ENCODE measurements at places on chromosomes 6 and 20.

- peak; percentile 25 for DNase-seq
These were observed 17.5 kb downstream of the MPC1 start for GRCh38 chr6:166365221-166365620.

DNA sequence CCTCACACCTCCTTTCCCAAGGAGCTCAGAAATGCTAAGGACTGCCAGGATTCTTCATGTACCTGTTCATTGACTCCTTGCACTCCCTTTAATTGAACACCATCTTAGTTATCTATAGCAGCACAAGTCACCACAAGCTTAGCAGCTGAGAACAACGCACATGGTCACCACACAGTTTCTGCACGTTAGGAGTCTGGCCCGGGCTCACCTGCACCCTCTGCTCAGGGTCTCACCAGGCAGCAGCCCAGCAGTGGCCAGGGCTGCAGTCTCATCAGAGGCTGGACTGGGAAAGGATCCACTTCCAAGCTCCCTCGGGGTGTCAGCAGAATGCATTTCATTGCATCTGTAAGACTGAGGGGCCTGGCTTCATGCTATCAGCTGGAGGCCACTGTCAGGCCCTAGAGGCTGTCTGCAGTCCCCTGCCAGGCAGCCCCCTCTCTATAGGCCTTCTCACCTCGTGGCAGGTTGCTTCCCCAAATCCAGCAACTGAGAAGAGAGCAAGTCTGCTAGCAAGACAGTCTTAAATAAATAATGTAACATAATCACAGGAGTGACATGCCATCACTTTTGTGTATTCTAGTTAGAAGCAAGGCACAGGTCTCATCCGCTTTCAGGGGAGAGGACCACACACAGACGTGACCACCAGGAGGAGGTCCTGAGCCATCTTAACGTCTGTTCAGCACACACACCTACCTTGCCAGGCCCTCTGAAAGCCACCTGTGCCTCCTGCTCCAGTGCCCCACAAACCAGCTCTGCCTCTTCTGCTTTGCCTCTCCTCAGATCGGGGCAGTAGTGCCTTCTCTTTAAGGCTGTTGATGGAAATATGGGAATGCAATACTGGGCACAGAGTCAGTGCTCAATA lies 165.2 kb upstream of the CST7 start:
- DNase-seq: no peak

- no peak for DNase-seq
These were observed 6.4 kb downstream of the MRPL14 start for GRCh38 chr6:44120692-44121443.

- DNase-seq: no peak
These were observed 70.2 kb upstream of the BCLAF1 start for GRCh38 chr6:136359851-136360250.

GRCh38 chr20:47133809-47134456 lies 222.6 kb downstream of the ZMYND8 start:
- DNase-seq: peak; percentile 44

DNA sequence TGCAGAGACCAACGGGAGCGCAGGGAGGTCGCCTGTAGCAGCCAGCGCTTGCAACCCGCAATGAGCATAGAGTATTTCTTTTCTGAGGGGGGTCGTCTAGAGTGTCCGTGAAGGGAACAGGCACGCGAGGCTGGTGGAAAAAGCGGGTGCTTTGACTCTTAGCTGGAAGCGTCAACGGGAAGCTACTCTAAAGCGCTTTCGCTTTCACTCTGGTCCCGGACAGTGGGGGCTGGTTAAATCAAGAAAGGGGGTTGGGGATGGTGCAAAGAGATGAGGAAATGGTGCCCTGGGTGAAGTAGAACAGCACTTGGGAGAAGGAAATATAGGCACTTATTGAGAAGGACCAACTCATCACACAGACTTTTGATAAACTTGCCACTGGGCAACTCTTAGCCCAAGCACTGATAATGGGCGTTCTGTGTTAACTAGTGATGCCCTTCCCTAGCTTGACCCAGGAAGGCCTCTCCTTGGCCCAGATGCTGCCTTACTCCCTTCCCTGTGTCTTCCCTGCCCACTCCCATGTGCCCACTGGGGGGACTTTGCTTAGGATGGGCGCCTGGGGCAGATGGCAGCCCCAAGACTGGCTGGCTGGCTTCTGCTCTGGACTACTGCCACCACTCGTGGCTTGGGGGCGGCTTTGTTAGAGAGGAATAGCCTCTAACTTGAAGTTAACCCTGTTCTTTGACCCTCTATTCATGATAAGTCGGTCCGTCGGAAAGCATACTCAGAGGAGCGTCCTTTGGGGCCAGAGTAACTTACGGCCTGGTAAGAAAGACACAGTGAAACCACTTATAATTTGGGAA lies 585 bp downstream of the PSMB9 start:
- peak; percentile 8 for DNase-seq

DNA sequence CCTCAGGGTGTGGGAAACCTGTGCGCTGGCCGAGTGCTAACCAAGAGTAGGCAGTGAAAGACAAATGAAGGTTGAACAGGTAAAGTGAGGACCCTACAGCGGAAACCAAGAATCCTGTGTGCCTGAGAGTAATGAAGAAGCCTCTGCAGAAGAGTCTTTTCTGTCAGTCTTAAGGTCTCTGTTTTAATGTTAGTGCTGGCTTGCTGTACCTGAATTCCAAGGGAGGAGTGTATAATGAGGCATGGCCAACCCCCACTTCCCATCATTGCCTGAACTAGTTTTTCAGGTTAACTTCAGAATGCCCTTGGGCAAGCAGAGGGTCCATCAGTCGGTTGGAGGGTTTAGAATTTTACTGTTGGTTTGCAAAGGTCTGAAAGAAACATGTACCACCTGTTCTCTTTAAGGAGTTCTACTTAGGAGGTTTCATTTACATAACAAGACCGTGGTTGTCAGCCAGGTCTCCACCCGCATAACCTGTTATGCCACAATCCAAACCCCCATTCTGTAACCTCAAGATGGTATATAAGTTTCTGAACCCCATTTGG lies 589 bp upstream of the PDCD2 start:
- DNase-seq: no peak

DNA sequence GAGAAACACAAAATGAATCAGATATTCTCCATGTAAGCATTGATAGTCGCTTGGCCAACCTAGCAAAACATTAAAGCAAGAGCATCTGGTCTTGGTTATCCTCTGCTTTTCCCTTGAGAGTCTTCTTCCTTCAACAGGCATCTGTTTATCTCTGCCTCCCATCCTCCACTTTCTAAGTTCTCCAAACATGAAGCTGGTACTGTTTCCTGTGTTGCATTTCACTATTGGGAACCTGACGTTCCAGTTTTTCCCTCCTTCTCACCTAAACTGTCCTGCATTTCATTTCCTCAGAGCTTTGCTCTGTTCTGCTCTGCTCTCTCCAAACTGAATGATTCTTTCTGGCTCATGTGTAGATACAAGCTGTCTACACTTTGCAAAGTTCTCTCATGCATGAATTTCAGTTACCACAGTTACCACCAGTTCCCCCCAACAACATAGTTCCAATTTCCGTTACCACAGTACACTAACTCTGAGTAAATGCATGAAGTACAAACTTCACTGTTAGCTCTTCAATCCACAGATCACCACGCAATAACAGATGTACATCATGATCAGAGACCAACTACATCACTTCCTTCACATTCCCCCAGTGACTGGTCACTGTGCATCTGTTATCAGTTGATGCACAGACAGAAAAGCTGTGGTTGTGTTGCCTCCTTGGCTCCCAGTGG lies 86.7 kb upstream of the F13A1 start:
- no peak for DNase-seq

DNA sequence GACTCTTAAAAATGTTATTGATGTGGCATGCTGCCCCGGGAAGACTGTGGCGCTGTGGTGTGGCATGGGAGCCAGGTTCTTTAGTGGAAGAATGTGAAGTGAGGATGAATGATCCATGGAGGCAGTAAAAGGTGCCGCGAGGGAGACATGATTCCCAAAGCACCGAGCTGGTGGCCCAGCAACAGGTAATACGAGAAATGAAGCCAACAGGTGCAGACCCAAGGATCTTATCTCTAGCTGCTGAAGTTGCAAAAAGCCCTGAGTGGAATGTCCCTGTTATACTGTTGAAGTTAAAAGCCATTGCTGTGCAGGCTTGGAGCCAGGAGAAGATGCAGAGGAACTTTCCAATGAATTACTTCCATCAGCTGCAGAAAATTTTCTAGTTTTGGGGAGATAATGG lies 53.5 kb downstream of the OR2B6 start:
- DNase-seq: no peak

DNA sequence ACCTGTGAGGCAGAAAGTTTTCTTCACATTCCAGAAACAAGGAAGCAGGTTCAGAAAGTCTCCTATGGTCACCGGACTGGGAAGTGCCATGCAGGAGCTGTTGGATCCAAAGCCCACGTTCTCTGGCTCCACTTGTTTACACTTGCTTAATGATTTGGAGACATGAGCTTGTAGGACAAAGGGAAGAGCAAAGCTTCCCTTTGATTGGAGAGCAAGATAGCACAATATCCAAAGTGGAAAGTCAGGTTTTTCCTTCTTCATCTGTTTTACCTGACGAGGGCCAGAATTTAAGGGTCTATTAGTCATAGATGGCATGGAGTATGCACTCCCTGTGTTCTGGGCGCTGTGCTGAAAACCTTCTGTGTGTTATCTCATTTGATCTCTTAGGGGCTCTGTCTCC lies 81.2 kb downstream of the PDE7B start:
- DNase-seq: no peak

DNA sequence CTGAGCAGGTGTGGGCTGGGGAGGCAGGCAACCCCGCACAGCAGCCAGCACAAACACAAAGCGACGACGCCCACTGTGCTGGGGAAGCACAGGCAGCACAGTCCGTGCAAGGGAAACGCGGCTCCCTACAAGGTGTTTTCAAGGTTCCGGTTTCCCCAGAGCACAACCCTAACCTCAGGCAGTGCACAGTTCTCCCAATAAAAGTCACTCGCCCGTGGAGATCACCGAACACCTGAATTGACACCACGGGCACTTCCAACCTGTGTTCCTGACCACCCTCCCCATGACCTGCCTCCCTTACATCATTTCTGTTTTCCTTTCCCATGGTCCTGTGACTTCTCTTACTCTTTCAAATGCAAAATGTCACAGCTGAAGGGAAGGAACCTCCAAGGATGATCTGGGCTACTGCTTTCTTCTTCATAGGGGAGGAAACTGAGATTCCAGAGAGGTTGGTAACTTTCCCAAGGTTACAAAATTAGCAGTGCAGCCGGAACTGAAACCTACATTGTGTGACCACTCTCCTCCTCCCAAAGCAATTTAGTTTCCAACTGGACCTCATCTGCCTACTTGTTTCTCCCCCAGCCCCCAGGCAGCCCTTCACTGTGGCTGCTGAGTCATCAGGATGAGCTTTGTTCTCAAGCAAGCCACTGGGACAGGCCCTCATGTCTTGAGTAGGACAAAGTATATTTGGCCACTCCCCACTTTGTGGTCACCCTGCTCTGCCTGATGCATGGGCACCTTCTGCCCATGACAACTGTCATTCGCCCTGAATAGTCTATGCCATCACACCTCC lies 125.3 kb downstream of the ATXN1 start:
- DNase-seq: peak; percentile 28

- no peak for DNase-seq
These were observed 38.3 kb downstream of the ARHGAP18 start for GRCh38 chr6:129671442-129672340.

GRCh38 chr6:41200901-41201763 lies at the start of gene TREML2:
Gene TREML2, minus strand, starts transcription at chr6:41201149. Its CDS starts 141 bp downstream, at chr6:41201008.
- DNase-seq: no peak

DNA sequence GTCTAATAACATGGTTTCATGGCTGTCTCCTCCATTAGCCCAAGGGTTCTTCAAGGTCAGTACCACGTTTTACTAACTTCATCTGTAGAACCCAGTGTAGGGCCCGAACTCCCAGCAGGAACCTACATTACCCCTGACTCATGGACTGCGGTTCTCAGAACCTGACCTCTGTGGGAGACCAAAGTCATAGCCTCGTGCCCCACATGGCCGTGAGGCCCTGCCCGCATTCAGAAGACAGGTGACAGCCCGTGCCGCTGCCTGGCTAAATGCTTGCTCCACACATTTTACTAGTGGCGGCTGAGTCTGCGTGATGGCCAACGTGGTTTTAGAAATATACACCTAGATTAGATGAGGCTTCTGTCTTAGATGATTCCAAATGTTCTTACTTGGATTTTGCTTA lies 94.9 kb downstream of the CDH4 start:
- DNase-seq: no peak

DNA sequence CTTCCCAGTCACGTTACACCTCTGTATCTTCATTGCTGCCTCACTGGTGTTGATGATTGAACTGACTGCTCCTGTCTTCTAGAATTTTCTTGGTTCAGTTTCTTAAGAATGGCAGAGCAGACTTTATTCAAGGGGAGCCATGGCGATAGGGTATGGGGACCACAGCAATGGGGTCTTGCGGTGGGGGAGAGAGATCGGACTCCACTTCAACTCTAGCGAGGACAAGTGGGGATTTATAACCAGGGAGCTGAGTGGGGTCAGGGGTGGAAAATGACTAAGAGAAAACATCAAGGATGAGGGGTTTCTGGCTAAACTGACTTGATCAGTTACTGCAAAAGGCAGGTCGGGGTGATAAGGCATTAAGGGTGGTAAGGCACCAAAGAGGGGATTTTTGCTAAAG lies 156.4 kb downstream of the CD83 start:
- DNase-seq: no peak

- DNase-seq: no peak
These were observed 39.3 kb downstream of the HUS1B start for GRCh38 chr6:617456-618100.

GRCh38 chr6:12149944-12150510 lies 137.9 kb downstream of the HIVEP1 start:
- no peak for DNase-seq

DNA sequence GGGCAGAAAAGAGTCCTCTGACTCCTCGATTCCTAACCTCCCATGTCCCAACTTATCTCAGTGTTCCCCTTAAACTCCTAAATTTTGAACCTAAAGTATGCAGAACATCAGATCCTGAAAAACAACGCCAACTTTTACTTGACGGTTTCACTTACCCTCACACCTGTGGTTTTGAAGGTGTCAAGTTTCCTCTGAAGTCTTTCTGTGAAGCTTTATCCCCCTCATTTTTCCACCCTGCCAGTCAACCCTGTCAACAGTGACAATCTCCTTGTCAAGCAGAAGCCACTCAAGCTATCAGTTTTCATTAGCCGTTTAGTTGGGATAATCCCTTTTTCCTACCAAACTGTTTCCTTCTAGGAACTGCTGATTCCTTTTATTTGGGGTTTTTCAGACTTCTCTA lies 245.4 kb upstream of the PREP start:
- DNase-seq: no peak

- no peak for DNase-seq
These were observed 6.2 kb downstream of the BEND6 start for GRCh38 chr6:56961151-56961550.

DNA sequence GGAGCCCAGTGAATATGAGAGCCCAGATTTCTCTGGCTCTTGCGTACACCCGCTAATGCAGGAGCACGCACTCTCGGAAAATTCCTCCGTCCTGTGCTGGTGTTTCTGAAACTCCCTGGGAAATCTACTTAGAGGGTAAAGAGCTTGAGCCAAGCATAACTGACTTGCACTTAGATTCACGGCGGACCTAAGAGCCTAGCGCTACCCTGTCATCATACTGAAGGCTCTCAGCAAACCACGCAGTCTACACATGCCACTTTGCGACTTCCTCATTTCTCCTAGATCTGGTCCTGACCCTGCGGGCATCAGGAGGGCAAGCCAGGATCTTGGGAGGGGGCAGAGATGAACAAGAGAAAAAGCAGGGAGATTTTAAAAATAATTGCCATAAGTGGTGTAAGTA lies 324.7 kb downstream of the CD83 start:
- DNase-seq: no peak

GRCh38 chr6:105816847-105817246 lies 269.3 kb upstream of the PRDM1 start:
- DNase-seq: no peak

GRCh38 chr20:58614984-58615760 lies 35.9 kb upstream of the STX16 start:
- DNase-seq: no peak

Data from GM04503 (cell line).